M059J (cell line): ENCODE measurements at places on chromosomes 16 and 17.

GRCh38 chr17:5759501-5759925 lies 175.2 kb upstream of the NLRP1 start:
- DNase-seq: no peak

DNA sequence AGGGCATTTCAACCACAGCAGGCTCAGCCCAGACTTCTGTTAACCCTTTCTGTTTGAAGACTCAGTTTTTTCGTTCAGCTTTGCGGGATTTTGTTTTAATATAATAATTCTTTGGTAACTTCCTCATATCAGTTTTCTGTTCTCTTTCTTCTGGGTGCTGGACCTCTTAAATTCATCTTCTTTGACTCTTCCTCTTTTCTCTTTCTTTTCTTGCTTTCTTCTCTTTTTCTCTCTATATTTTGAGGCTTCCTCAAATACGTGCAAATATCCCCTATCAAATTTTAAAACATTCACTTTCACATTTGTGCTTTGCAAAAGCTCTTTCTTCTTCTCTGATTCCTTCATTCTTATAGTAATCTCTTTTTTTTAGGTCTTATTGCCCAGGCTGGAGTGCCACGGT lies 136.3 kb downstream of the HS3ST3B1 start:
- no peak for DNase-seq

GRCh38 chr16:55828680-55829079 lies 4.2 kb downstream of the CES1 start:
- DNase-seq: no peak

GRCh38 chr17:21551081-21551881 lies 141.0 kb upstream of the KCNJ18 start:
- peak; percentile 71 for DNase-seq

DNA sequence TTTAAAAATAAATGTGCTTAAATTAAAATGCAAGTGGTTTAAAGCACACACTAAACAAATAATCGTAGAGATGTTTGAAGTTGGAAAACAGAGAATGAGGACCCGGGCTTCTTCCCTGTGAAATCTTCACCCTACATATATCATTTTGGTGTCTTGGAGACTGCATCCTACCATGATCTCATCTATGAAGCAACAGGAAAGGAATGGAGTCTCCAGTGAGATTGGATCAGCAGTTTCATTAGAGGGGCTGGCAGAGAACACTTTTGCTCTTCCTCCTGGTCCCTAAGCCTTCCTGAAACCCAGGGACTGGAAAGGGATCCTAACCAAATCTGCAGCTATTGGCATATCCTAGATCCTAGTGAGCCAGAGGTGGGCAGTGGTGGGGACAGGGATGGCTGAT lies 85.0 kb downstream of the GRIN2A start:
- peak; percentile 73 for DNase-seq

DNA sequence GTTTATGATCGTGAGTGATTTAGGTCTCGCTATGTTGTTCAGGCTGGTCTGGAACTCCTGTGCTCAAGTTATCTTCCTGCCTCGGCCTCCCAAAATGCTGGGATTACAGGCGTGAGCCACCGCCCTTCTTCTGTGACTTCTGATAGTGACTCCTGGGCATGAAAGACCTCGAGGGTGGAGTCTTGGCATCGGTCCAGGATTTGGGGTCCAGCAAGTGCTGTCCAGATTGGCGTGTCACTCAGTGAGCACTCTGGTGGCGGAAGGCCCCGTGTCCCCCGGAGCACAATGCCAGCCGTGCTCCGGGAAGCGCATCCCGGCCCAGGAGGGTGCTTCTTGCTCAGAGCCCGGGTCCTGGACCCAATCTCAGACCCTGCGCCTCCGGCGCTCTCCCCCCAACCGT lies 6.8 kb downstream of the OR1F1 start:
- no peak for DNase-seq

DNA sequence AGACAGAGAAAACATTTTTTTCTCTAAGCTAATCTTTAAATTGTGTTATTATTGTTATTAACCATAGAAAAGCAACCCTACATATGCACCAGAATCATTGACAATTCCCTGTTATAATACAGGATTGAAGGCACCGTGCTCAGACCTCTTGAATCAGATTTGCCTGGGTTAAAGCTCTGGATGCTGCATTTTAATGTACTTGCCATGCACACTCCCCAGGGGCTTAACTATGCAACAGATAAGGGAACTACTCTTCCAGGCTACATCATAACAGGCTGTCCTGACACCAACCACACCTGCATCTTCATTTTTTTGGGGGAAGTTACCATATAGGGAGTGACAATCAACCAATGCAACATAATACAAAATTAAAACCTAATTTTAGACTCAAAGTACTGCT lies 1187.6 kb upstream of the CDH8 start:
- no peak for DNase-seq

DNA sequence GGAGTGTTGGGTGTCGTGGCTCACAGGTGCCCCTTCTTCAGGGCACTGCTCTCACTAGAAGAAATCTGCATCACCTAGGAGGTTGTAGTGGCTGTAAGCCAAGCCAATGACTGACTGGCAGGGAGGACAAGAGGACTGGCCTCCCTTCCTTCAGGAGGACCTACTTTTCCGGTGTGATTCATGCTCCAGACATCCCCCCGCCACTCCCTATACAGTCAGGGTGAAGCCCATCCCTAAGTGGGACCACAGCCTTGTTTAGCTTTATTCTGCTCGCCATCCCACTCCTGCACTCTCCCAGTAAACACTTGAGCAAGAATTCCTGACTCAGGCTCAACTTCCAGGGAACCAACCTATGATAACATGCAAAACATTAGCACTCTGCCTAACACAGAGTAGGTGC lies 67.0 kb downstream of the PLCG2 start:
- DNase-seq: peak; percentile 65

GRCh38 chr17:34291721-34292348 lies 6.3 kb downstream of the CCL11 start:
- DNase-seq: peak; percentile 56

- DNase-seq: peak; percentile 81
Measured at GRCh38 chr16:85236818-85237150, 124.5 kb upstream of the CIBAR2 start.

DNA sequence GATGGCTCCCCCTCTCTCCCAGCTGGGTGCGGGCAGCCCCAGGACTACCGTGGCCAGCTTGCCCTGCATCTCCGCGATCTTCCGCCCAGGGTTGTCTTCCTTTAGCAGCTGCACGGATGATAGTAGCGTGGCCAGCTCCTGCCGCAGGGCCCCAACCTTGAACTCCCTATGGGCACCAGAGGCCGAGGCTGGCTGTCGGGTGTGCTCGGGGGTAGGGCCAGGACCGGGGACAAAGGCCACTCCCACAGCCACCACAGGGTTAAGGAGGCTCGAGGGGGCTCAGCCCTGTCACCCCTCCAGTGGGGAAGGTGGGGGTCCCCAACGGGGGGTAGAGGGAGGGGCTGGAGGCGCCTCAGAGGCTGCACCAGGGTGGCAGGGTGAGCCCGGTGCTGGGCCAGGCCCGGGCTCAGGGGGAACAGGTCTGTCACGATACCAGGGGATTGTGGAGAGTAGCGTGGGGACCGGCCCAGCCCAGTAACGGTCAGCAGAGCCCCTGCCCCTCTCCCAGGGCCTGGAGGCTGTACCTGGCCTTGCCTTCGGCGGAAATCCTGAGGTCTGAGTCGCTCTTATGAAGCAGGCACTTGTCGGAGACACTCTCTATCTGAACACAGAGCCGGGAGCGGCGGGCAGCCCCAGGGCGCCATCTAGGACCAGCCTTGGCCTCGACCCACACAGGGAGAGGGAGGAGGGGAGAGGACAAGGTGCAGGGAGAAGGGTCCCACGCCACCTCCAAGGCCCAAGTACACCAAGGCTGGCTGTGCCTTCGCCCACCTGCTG lies 5.2 kb downstream of the PERCC1 start:
- DNase-seq: no peak
